Activated T-helper 17 cell treated with anti-CD3 and anti-CD28 coated beads, Interleukin-2, amount 50 U/mL, for 72 hours (primary cell): ENCODE measurements at places on chromosomes 7 and 10.

DNA sequence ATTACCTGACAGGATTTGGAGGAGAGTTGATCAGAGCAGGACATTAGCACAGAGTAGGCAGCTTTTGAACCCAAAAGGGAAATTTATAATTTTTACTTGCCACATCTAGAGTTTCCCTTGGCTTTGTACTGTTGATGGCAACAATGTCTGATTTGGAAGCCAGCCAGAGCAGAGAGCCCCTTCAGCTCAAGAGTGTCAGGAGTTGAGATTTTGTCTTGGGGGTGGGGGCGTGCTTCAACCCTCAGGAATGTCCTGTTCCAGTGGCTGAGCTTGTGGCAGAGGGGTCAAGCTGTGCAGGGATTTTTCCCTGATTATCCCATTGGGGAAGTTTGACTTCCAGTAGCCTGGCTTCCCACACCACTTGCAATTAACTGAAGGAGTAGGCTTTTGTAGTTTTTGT, 27.0 kb downstream of the SP4 start:
- no peak for ATAC-seq

GRCh38 chr10:62399211-62399610, 25.0 kb downstream of the ZNF365 start:
- ATAC-seq = no peak

- ATAC-seq = no peak
These were observed 87.4 kb downstream of the IMMP2L start for GRCh38 chr7:111474723-111475418.

- no peak for ATAC-seq
These were observed 280.6 kb downstream of the TFEC start for GRCh38 chr7:115749924-115750323.
